Right renal cortex interstitium (tissue), 3 donors: ENCODE measurements at places on chromosomes 12 and 14. TPM values are rescaled to one million over a fixed set of nuclear protein-coding genes. Genes with fewer than 3 reads are reported as not detected.

The KLRD1 gene
- 0.64 TPM for polyA plus RNA-seq

The AKAP6 gene
- 2.7 TPM for polyA plus RNA-seq

The KLRC2 gene
- not detected for polyA plus RNA-seq

The SBNO1 gene
- polyA plus RNA-seq, result 32.2 TPM
